Hepatocyte (in vitro differentiated cells): ENCODE measurements at places on chromosomes 12 and 14.
A peak's percentile ranks its signal among the peaks of the same experiment; 100 is the strongest.

DNA sequence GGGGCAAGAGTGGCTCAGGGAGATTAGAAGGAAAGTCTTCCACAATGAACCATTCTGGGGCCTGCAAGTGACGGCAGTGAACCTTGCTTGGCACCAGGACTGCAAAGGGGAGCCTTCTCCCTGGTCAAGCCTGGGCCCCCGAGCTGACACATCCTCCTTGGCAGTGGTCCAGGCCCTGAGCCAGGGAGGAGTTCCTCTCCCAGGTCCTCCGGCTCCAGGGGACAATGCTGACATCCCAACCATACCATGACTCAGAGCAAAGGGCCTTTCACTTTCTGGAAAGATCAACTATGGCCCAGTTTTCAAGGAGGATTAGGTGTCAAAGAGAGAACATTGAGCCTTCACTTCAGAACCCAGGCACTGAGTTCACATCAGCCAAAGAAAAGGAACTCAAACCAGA is 756.5 kb upstream of the TBX3 start:
- DNase-seq = peak; percentile 63

DNA sequence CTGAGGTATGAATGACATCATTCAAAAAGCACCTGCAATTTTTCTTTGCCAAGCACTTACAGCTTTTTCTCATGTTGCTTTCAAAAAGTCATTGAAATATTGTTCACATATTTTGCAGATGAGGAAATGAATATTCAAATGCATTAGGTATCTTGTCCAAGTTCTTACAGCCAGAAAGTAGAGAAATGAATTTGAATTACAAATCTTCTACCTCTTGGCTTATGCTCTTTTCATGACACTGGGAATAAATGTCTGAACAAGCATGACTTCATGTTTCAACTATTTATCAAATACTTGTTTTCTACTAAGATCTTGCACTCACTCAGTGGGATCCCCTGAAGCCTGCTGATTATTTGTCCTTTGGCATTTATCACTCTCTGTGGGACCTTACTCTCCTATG is 267.2 kb upstream of the BTG1 start:
- DNase-seq = no peak

- peak; percentile 36 for DNase-seq
These were observed 48.6 kb downstream of the PCNX1 start for GRCh38 chr14:70955543-70956480.

DNA sequence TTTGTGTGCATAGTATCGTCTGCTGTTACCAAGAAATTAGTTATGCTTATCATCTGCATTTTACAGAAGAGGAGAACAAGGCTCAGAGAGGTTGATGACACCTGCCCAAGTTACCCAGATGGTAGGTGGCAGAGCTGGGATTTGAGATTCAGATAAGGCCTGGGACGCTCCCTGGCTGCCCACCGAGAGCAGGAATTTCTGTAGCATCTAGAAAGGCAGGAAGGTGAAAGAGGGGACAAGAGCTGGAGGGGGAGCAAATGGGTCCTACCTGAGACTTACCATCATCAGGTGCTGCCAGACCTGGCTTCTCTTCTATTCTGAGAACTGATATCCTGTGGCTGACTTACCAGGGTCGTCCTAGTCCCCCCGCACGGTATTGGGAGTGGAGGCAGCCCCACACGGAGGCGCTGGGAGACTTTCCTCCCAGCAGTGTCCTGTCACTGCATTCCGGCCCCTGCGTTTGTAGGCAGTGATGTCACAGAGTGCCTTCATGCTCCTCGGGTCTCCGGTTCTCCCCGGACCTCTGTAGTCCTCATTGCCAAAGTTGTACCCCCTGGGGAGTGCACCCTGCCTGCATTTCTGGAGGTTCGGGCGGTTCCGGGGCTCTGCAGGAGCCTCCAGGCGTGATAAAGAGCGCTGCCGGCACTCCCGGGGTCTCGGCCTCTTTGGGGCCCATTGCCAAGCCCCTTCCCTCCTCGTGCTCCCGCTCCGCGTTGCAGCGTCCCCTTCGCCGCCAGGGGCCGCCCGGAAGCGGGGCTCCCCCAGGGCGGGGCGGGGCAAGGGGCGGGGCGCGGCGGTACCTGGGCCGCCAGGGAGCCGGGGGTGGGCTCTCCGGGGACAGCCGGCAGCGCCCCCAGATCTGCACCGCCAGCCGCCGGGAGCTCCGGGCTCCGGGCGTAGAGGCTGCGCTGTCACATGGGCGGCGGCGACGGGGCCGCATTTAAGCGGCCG is at the start of gene CABP1:
Gene CABP1 (plus strand): TSS at position 856 of the 951 bp plus-strand sequence. CDS start 60 bp downstream, at position 916.
- DNase-seq = peak; percentile 55

GRCh38 chr14:34300882-34301734 is 160.9 kb downstream of the SPTSSA start:
- DNase-seq = peak; percentile 68

GRCh38 chr14:48618057-48618456 is 942.7 kb upstream of the MDGA2 start:
- no peak for DNase-seq

DNA sequence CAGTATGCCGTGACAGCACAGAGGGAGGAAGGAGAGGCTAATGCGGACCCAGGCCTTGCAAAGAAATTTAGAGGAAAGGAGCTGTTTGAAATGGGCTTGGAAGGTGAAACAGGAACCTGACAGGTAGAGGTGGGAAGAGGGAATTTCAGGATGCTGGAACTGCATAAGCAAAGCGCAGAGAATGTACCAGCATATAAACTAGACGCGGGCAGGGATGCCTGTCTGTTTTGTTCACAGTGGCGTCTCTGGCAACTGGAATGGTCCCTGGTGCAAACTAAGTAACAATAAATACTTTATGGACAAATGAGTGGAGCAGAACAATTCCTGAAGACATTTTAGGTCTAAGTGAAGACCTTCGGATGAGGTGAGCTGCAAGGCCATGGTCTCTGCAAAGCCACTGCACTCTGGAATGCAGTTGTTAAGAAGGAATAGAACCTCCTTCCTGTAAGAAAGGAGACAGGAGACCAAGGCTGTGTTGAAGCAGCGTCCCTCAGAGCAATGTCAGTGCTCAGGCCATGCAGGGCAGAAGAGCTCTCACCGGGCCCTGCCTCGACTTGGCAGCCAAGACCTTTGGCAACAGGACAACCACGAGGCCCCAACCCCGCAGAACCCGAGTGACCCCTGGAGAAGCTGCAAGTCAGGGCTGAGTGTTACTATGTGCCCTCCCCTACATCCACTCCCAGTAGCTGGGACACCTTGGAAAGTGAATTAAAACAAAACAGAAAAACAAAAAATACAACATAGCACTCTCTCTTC is 42.8 kb downstream of the PITPNM2 start:
- DNase-seq = no peak

DNA sequence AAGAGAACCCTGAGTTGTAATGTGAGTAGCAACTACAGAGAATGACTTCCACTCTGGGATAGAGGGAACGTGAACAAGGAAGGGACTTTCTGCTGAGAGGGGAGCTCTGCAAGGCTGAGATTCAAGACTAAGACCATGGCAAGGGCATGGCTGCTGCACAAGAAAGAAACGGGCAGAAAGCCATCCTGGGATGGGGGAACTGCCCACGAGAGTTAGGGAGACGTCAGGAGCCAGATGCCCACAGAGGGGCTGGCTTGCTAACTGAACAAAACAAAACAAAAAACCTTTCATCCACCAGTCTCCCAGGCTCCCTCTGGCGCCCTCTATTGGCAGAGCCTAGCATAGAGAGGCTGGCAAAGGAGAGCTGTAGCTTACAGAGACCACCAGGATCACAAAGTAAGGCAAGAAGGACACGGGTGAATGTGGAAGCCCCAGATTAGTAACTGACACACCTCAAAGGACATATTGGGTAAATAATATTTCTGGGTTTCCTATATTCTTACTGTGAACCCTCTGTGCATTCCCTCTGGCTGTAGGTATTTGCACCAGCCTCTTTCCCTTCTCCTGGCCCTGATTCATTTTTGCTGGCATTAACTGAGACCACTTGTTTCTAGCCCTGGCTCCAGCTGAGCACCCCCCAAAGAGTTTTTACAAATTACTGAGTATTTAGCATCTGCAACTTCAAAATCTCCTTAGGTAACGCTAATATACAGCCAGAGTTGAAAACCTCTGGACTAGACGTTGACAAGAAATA is 338.3 kb downstream of the EMP1 start:
- DNase-seq = peak; percentile 80

GRCh38 chr12:78331181-78331580 is 500.5 kb downstream of the NAV3 start:
- no peak for DNase-seq

GRCh38 chr12:128531170-128531569 is 264.2 kb downstream of the TMEM132C start:
- peak; percentile 36 for DNase-seq

DNA sequence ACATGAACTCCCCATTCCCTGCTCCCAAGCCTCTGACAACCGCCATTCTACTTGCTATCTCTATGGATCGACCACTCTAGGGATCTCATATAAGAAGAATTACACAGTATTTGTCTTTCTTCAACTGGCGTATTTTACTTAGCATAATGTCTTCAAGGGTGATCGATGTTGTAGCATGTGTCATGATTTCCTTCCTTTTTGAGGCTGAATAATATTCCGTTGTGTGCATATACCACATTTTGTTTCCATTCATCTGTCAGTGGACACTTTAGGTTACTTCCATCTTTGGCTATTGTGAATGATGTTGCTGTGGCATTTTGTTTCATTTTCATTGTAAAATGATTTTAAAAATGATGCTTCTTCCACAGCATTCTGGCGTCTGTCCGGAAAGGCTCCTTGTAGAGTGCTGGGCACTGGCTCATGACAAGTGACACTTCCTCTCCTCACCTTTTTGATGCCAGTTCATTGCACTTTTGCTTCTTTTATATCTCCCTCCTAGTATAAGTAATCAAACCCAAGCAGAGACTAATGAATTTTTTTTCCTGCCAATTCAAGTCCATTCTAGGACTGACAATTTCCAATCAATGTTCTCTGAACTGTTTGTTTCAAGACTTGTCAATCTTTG is 39.3 kb downstream of the SCN8A start:
- no peak for DNase-seq

GRCh38 chr12:127284870-127285431 is 982.0 kb upstream of the TMEM132C start:
- no peak for DNase-seq

DNA sequence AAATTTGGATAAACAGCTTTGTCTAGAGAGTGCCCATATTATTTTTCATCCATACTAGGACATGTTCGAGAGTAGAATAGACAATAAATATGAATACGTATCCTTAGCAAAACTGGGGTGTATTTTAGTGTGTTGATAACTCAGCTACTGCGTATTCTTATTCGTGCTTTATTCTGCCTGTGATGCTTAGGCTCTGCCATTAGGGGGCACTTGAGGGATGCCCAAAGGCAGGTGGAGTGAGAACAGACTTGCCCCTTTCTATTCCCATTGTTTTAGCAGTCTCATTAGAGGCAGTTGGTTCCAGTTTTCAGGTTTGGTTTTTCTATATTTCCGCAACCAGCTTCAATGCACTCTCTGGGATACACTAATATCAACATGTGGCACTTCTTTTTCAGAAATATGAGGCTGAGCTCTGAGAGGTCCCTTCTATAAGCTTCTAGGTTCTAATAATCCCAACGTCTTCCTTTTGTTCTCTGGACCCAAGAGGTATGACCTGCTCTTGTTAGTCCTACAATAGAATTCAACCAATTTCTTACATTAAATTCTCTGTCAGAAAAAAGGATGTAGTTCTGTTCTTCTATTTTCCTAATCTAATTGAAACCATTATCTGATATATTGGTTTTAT is 985.7 kb upstream of the FBXO33 start:
- peak; percentile 68 for DNase-seq

DNA sequence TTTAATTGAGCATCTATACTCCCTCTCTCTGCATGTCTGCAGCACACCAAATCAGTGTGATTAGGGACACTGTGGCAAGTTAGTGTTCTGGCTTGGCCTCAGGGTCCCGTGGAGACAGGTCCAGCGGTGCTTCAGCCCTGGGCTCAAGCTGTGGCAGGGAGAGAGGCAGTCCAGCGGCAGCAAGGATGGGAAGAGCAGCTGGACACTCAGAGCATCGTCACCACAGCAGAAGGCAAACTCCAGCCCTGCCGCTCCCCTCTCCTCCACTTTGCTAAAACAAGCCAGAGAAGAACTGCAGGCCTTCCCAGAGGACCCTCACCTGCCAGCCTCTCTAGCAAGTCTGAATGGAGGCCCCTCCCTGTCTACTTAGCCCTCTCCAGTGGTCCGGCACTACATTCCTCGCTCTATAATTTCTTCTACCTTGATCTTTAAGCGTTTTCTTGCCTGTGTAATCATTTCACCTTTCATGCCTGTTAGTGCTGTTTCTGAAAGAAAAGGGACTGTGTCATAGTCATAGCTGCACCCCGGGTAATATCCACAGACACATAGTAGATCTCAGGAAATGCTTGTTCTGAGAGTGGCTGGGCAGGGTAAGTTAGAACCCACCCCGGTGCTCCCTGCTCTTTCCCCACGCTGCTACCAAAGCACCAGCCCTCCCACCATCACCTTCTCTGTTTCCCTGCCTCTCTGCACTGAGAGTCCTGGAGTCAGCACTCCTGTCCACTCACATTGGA is 22.1 kb downstream of the ZFP36L1 start:
- no peak for DNase-seq

GRCh38 chr14:68361231-68361630 is 431.6 kb downstream of the ZFP36L1 start:
- DNase-seq = no peak

GRCh38 chr12:51635346-51635745 is 44.3 kb downstream of the SCN8A start:
- DNase-seq = no peak

GRCh38 chr12:116146386-116146785 is 131.1 kb downstream of the MED13L start:
- DNase-seq = no peak

DNA sequence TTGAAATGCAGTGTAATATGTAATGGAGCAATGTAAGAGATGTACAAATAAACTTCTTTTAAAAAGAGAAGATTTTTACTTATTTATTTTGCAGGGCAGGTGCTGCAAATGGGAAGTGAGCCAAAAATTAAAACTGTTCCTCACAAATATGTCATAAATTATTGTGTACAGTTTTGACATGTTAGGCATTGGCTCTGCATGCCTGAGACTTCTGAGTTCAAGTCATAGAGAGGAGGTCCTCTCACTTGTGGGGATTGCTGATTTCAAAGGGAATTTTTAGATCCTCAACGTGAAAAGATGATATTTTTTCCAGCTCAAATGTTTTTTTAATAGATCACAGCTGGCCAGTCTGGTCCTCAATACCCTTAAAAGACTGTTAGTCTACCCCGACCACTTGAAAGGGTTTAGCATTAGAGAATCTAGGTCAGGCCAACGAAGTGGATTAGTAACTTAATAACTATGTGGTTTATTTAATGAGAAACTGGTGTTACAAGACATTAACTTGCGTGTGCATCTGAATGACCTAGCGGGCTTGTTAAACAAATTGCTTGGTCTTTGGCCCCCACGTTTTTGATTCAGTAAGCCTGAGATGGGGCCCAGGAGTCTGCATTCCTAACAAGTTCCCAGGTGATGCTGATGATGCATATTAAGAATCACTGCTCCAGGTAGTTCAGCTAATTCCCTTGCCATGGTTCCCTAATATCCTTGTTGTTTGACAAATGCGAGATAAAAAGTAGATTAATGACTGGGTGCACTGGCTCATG is 30.9 kb upstream of the WDR89 start:
- DNase-seq = no peak

- no peak for DNase-seq
These were observed 75.6 kb downstream of the USP15 start for GRCh38 chr12:62335796-62336195.
